ENCODE measurements at places on chromosomes 16 and 17. TPM values are rescaled to one million over a fixed set of nuclear protein-coding genes. Genes with fewer than 3 reads are reported as not detected.

GRCh38 chr17:48577330-48577945 is 712 bp downstream of the HOXB4 start:
- no peak for DNase-seq

GRCh38 chr17:56125830-56126819 is 27.1 kb upstream of the ANKFN1 start:
- peak; percentile 11 for DNase-seq

Gene KRTAP3-3
- not detected for total RNA-seq

Gene ADAD2
- not detected for total RNA-seq

DNA sequence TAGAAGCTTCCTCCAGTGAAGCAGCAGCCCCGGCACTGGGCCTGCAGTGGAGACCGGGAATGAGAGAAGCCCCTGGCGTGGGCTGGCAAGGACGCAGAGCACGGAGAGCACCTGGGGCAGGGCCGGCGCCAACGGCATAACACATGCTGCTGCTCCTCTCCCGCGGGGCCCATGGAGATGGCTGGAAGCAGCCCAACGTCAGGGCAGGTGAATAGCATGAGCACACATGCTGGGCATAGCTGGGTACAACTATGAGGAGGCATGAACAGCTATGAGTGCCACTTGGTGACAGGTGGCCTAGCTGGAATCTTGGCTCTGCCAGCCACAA is 46.4 kb downstream of the IRF8 start:
- DNase-seq: no peak

GRCh38 chr16:81216706-81217105 is 21.8 kb upstream of the BCO1 start:
- no peak for DNase-seq

Gene CRYBA1
- not detected for total RNA-seq

GRCh38 chr17:65774787-65775186 is 213.3 kb upstream of the AXIN2 start:
- DNase-seq: no peak

Gene TM4SF5
- not detected for total RNA-seq

DNA sequence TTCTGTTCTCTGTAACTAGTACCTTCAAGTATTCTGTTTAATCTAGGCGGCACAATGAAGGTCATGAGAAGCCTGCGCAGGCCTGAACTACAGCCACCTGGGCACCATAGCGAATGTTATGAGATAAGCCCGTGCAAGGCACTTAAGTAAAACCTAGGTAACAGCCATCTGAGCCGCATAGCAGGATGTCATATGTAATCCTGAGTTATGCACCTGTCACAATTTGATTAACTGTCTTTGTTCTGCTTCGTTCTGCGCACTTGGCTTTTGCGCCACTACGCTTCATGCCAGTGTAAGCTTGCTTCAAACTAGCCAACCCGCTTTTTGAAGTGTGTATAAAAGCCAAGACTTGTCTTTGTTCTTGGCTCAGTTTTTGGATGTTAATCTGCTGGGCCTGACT is 449.8 kb downstream of the KCNJ18 start:
- no peak for DNase-seq

GRCh38 chr17:7248796-7249195 is 2.7 kb downstream of the CTDNEP1 start:
- DNase-seq: no peak

DNA sequence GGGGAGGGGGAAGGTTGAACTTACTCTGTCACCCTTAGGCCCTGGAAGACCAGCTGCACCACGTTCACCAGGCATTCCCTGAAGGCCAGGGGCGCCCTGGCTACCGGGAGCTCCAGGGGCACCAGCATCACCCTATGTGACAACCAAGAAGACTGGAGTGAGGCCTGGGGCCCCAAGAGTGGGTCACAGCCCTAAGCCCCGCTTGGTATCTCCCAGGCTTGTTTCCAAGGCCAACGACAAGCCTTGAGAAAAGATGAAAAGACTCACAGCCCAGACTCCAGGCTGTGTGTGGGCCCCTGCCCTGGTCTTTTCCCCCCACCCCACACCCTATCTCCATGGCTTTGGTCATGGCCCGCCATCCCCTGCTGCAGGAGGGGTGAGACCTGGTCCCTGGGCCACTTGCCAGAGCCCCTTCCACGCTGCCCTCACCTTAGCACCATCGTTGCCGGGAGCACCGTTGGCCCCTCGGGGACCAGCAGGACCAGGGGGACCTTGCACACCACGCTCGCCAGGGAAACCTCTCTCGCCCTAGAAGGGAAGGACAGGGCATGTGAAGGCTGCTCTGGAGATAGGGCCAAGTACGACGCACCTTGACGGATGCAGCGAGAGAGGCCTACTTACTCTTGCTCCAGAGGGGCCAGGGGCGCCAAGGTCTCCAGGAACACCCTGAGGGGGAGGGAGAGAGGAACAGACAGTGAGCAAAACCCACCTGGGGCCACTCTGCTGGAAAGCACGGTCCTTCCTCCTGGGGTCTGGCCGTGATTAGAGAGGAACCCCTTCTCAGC is 9.9 kb downstream of the COL1A1 start:
- DNase-seq: no peak

DNA sequence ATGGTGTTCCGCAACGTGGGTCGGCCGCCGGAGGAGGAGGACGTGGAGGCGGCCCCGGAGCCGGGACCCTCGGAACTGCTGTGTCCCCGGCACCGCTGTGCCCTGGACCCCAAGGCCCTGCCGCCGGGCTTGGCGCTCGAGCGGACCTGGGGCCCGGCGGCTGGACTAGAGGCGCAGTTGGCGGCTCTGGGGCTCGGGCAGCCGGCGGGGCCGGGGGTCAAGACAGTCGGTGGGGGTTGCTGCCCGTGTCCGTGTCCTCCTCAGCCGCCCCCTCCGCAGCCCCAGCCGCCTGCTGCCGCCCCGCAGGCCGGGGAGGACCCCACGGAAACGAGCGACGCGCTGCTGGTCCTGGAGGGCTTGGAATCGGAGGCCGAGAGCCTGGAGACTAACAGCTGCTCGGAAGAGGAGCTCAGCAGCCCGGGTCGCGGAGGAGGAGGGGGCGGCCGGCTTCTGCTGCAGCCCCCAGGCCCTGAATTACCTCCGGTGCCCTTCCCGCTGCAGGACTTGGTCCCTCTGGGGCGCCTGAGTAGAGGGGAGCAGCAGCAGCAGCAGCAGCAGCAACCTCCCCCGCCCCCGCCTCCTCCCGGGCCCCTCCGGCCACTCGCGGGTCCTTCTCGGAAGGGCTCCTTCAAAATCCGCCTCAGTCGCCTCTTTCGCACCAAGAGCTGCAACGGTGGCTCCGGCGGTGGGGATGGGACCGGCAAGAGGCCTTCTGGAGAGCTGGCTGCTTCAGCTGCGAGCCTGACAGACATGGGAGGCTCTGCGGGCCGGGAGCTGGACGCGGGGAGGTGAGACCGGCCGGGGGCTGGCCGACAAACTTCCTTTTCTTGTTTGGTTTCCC is 821 bp downstream of the SOCS7 start:
- DNase-seq: no peak

GRCh38 chr16:78906135-78906534 is 694.4 kb downstream of the MAF start:
- no peak for DNase-seq

GRCh38 chr16:5722116-5722619 is 624.6 kb upstream of the EEF2KMT start:
- no peak for DNase-seq

Gene BRIP1
- total RNA-seq: 2.3 TPM

Gene INCA1
- total RNA-seq: 0.53 TPM

Gene RGS9
- total RNA-seq: 1.1 TPM

DNA sequence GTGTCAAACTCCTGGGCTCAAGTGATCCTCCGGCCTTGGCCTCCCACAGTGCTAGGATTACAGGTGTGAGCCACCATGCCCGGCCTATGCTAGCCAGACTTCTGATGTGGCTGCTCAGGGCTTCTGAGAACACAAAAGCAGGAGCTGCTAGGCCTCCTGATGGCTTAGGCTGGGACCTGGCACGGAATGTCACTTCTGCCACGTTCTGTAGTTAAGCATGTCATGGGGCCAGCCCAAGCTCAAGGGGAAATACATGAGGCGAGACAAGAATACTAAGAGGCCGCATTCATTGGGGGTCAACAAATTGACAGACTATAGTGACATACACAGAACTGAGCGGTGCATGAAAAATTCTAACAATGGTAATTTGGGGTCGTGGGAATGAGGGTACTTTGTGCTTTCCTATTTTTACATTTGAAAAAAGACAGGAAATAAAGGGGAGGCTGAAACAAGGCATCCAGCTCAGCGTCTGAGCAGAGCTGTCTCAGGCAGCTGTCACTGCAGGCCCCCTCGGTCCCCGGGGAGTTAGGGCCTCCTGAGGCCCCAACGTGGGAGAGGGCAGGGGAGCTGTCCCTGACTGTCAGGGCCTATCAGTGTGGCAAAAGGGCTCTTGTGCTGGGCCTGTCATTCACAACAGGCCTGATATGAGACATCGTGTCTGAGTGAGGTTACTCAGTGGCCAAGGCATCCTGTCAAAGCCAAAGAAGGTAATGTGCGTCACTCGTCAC is 26.4 kb downstream of the CFAP20 start:
- DNase-seq: no peak

All from bronchial epithelial cell (primary cell).